ENCODE measurements at places on chromosomes 11 and 22. TPM values are rescaled to one million over a fixed set of nuclear protein-coding genes. Genes with fewer than 3 reads are reported as not detected.

The AGBL2 gene
- 0.86 TPM for total RNA-seq

The ANO9 gene
- total RNA-seq = not detected

The ZNF195 gene
- total RNA-seq = 10.5 TPM

The SCGB1D4 gene
- total RNA-seq = not detected

The TBX10 gene
- not detected for total RNA-seq

The PANX2 gene
- under 0.01 TPM for total RNA-seq

The FBLN1 gene
- 210 TPM for total RNA-seq

The MUC5B gene
- total RNA-seq = not detected

The CASP1 gene
- 25.7 TPM for total RNA-seq

The A4GALT gene
- 8.3 TPM for total RNA-seq

The VPREB1 gene
- not detected for total RNA-seq

The TEX54 gene
- not detected for total RNA-seq

The OR4A47 gene
- total RNA-seq = not detected

The ACTN3 gene
- total RNA-seq = under 0.01 TPM

The OR51B5 gene
- not detected for total RNA-seq

The ATP6V1E1 gene
- 152 TPM for total RNA-seq

The DNAJB7 gene
- total RNA-seq = not detected

The PKNOX2 gene
- under 0.01 TPM for total RNA-seq

The GSTT2B gene
- total RNA-seq = 1.8 TPM

The UCP3 gene
- under 0.01 TPM for total RNA-seq

The GPR83 gene
- not detected for total RNA-seq

The ANO1 gene
- total RNA-seq = not detected

The FOLR3 gene
- not detected for total RNA-seq

The PRAME gene
- not detected for total RNA-seq

The CNGA4 gene
- not detected for total RNA-seq

The CCDC87 gene
- total RNA-seq = under 0.01 TPM

The SUN2 gene
- 86.5 TPM for total RNA-seq

The C11orf87 gene
- not detected for total RNA-seq

The MRGPRX3 gene
- not detected for total RNA-seq

The CEP126 gene
- 1.1 TPM for total RNA-seq

The PATE2 gene
- total RNA-seq = not detected

The CYTH4 gene
- total RNA-seq = 0.53 TPM

The IL17REL gene
- not detected for total RNA-seq

The SMARCB1 gene
- 121 TPM for total RNA-seq

The PICALM gene
- total RNA-seq = 106 TPM

The KLHDC7B gene
- not detected for total RNA-seq

The KRTAP5-9 gene
- total RNA-seq = not detected

The OR5B21 gene
- not detected for total RNA-seq

The OR52I1 gene
- total RNA-seq = not detected

The SHISAL1 gene
- 0.86 TPM for total RNA-seq

The FOLH1 gene
- not detected for total RNA-seq

The HPX gene
- not detected for total RNA-seq

The CD6 gene
- total RNA-seq = not detected
